Hematopoietic multipotent progenitor cell (in vitro differentiated cells): ENCODE measurements at places on chromosomes 5 and 9.

GRCh38 chr5:111834926-111835599 lies 78.1 kb upstream of the NREP start:
- peak; percentile 15 for DNase-seq

DNA sequence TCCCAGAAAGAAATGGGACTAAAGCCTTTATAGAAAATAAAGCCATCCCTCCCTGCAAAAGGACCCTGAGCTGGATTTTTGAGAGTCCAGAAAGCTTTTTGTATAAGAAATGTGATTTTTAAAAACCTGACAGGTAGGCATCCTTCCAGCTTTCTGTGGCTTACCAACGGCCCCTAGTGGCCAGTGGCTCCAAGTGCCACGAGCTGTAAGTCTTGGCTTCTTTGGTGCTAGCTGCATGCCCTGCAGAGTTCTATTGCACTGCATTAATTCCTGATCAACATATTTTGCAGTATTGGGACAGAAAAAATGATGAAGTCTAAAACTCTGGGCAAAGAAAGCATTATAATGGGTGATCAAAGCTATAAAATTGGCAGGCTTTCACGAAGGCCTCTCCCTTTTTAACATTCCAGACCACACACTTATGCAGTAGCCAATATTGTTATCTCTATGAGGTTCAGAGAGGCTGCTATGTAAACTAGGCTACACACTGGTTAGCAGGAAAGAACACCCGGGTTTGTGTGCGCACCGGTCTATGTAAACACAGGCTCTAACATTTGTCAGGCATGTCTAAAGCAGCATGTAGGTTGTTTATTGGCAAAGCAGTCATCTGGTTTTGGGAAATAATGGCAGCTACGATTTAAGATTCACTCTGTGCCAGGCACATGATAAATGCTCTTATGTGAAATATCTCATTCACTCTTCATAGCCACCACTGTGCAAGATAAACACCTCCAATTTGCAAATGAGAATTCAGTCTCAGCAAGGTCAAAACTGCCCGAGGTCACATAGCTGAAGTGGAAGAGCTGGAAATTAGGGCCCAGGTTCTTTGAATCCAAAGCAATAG lies 55.2 kb downstream of the NMUR2 start:
- no peak for DNase-seq

DNA sequence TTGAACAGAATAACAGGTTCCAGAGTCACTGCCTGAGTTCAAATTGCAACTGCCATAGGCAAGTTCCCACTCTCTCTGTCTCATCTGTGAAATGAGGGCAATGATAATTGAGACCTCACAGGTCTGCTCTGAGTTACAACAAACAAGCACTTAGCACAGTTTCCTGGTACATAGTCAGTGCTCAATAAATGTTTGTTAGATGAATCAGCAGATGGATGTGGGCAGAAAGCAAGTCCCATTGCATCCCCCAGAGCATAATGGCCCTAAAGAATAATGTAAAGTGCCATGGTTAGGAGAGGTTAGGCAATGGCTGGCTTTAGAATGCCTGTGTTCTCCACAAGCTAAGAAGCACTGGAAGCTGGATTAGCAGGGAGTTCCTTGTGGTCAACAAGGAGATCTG lies 136.5 kb upstream of the LARP1 start:
- DNase-seq = no peak

- no peak for DNase-seq
These were observed 592.6 kb upstream of the CDH6 start for GRCh38 chr5:30600892-30601291.

GRCh38 chr9:76756268-76756640 lies 8.0 kb upstream of the PCA3 start:
- DNase-seq = no peak

DNA sequence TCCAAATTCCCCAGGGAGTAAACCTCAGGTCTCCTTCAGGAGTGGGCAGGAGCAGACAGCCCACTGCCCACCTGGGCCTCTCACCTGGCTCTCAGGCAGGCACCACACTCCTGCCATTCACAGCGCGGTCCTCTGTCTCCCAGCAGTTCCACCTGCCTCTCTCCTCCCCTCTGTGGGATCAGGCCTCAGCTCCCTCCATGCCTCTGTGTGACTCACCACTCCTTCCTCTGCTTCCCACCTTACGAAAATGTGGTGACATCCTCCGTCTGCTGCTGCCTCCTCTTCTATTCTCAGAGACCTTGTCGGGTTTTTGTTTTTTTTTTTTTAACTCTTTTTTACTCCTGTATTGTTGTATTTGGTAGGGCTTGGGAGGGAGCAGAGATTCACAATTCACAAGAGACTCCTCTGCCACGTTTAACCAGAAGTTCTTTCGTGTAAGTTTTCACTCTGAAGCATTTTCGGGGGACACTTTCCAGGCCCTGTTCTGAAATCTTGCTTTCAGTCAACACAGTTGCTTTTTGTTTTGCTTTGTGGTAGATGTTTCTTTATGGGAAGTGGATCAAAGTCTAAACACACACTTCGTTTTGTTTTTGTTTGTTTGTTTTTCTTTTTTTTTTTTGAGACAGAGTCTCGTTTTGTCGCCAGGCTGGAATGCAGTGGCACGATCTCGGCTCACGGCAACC lies 21.1 kb upstream of the CDKN2AIPNL start:
- DNase-seq = no peak

DNA sequence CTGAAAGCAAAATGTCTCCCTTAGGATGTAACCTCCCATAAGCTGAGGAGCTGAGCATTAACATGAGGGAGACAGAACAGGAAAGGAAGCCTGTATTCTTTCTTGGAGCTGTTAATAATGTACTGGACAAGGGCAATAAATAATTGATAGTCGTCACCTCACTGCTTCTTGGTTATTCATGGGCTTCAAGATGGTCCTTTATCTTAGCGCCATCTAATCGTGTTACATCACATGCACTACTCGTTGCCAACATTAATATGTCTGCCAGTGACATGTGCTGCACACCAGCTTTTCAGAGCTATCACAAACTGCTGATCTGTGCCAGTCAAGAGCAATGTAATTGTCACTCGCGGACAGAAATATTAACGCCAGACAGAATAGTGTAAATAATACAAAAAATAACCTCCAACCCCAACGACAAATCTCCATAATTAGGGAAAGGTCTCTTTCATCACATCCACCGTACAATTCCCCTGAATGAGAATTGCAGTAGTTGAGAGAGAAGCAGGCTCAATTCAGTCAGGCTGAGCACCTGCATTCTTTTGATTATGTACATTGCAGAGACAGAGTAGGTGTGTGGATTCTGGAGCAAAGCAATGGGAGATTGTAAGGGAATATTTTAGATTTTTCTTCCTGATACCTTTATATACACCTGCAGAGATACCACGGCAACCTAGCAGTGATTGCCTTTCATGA lies 267.1 kb downstream of the SPATA31D1 start:
- no peak for DNase-seq

GRCh38 chr9:127873886-127874285 lies 3.6 kb downstream of the AK1 start:
- DNase-seq = no peak

- DNase-seq = no peak
These were observed 541 bp upstream of the TBCA start for GRCh38 chr5:77776554-77777206.

GRCh38 chr9:134738869-134739659 lies 97.5 kb downstream of the COL5A1 start:
- DNase-seq = peak; percentile 27
